EH (cell line): ENCODE measurements at places on chromosomes 6 and 20.

- no peak for DNase-seq
Observed at GRCh38 chr20:2993250-2993649, 50.2 kb upstream of the GNRH2 start.

DNA sequence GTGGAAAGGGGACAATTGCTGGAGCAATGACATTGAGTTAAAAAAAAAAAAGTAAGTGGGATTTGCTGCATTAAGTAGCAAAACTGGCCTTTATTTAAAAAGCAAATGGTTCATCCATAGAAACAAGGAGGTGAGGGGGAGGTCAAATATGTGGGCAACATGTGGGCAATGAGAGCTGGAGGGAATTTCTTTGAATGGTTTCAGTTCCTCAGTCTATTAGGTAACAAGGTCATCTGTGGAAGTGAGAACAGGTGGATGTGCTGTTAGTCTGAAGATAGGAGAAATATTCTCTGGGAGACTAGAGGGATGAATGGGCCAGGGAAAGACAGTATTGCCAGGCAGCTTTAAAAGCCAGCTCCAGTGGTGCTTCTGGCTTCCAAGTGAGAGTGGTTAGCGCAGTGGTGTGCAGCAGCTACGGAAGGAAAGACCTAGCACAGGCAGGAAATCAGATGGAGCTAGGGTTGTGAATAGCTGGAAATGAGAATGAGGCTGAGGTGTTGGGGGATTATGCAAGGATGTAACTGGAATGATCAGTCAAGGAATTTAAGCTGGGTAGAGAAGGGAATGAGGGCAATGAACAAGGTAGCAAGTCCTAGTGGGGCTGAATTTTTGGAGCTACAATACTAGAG, 727.6 kb downstream of the PTPRT start:
- no peak for DNase-seq

- no peak for DNase-seq
Observed at GRCh38 chr6:139529420-139529819, 155.0 kb upstream of the CITED2 start.

DNA sequence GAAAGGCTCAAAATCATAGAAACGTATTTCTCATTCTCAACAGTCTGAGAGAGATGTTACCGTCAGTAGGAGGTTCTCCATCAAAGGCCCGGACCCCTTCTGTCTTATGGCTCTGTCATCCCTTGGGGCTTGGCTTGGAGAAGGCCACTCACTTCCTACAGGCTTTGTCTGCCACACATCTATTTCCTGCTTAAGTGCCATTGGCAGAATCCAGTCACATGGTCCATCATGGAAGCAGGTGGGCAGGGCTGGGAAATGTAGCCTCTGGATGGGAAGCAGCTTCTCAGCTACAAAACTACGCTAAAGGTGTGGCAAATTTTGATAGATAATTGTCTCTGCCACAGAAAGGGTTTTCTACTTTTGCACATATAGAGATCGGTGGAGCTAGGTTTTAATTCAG, 12.6 kb upstream of the ZFP64 start:
- DNase-seq, result peak; percentile 13

- DNase-seq, result no peak
Observed at GRCh38 chr6:34001706-34002621, 143.9 kb downstream of the GRM4 start.

DNA sequence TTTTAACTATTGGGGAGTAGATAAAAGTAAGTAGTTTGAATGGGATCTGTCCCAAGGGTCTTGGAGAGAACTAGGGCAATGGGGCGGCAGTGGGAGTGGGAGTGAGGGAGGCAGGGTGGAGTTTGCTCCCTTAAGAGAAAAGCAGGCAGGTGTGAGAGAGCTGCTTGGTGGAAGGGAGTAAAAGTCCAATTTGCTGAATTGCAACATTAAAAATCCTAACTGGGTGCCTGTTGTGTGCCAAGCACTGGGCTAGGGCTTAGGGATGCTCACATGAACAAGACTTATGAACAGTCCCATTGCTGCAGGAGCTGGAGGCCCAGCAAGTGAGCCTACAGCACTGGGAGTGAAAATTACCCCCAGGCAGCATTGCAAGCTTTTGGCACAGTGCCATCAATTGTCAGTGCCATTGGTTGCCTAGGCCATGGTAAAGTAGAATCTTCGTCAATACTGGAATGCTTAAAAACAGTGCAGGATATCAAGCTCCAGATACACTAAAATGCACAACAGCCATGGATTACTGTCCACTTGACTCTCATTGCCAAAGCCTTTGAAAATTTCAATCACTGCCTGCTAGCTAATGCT, 277.7 kb upstream of the JARID2 start:
- DNase-seq, result no peak

GRCh38 chr6:169795196-169795595, 43.8 kb downstream of the ERMARD start:
- DNase-seq, result no peak

DNA sequence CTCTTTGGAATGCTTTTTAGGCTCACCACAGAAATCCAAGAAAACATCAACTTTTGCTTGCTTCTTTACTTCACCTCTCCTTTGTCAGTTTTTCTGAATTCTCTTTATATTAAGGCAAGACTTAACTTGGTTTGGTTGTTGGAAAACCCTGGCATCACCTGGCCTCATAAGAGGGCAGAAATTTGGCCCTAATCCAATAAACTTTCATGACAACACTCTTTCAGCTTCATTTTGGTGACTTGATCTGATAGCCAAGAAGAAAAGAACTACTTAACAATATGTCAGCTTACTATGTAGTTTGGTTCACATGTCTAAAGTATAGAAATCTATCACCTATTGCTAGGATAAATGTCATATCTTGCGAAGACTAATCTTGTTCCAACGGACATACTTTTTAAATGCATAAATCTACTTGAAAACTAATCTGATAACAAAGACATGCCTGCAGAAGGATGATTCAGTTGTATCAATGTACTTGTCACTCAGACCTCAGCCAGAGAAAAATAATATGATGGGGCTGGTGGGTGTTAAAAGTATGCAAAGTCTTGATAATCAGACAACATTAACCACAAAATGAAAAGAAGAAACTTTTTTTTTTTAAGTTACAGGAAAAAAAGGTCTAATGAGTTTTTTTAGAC, 19.3 kb upstream of the HBS1L start:
- DNase-seq, result no peak

DNA sequence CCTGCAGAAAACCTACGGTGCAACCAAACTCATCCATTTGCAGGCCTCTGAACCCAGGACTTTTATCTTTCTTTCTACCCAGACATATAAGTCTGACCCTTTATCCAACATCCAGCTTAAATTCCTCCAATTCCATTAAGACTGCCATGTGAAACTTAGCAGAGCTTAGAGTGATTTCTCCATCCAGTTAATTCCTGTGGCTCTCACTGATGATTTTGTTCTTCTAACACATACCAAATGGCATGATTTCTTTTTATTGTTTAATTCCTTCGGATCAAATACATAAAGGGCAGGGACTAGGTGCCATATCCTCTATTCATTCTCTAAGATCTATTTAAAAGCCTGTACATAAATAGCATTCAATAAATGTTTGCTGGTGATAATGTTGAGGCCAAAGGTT, 92.9 kb downstream of the TASP1 start:
- DNase-seq, result peak; percentile 71

DNA sequence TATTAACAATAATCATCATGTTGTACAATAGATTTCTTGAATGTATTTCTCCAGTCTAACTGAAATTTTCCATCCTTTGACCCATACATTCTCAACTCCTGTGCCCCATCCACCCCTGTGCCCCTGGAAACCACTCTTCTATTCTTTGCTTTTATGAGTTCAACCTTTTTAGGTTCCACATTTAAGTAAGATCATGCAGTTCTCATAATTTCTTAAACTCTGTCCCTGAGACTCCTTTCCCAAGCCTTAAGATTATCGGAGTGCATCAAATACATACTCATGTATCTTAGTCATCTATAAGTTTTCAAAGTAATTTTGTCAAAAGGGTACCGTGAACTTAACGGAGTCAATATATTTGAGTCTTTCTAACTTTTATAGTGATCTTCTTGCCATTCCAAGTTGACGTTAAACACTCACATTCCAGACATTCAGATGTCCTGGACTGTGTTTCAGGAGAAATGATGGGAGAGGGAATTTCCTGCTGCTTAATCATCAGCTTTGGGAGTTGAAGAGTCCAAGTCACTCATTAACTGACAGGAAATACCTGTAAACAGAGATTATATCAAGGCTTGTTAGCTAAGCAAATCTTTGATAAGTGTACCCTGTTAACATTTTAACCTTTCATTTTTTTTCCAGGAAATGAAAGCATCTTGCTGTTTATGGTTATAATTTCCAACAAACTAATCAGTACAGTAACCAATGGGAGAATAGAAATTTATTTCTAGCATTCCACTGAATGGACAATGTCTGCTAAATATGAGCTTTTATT, 73.3 kb downstream of the ADGRG6 start:
- peak; percentile 97 for DNase-seq

GRCh38 chr20:14955399-14955798, 618.0 kb upstream of the FLRT3 start:
- DNase-seq, result no peak

- peak; percentile 36 for DNase-seq
Observed at GRCh38 chr6:99592900-99593299, 13.7 kb upstream of the PRDM13 start.

DNA sequence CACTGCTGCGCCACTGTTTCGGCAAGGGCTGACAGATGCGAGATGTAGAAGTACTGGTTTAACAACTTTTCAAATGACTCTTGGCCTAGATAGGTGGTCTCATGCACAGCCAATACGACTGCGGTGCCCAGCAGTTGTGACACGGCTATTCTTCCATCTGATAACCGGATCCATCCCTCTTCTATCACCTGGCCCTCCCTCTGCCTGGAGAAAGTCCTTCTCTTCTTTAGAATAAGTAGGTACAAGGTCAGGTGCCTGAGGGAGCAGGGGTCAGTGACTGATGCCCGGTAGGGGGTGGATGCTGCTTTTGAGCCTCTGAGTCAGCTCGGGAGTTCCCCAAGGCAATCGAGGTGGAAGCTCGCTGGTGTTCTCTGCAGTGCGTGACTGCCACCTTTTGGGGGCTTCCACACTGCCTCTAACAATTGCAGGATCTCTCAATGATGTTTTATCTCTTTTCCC, 166.8 kb upstream of the GRIK2 start:
- peak; percentile 73 for DNase-seq
